RKO (cell line): ENCODE measurements at places on chromosomes 5 and 9.

DNA sequence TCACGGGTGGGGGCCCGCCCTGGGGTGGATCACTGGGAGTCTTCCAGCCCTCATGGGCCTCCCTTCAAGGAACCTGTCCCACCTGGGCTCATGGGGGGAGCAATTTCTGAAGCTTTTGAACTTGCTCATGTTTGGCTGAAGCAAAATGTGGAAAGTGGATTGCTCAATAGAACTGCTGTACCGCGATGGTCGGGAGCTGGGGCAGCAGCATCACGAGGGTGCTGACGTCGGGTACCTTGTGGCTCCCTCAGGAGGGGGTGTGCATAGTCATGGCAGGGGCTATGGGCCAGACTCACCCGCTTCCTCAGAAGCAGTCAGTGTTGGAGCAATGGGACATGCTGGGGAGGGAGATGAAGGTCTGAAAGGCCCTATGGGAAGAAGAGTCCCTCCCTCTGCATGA lies 57.9 kb downstream of the PRRT1B start:
- DNase-seq = no peak

GRCh38 chr5:132489051-132489770 lies 1.4 kb downstream of the IRF1 start:
- DNase-seq = no peak

- DNase-seq = no peak
Measured at GRCh38 chr9:120368799-120369198, 211.2 kb downstream of the CDK5RAP2 start.

DNA sequence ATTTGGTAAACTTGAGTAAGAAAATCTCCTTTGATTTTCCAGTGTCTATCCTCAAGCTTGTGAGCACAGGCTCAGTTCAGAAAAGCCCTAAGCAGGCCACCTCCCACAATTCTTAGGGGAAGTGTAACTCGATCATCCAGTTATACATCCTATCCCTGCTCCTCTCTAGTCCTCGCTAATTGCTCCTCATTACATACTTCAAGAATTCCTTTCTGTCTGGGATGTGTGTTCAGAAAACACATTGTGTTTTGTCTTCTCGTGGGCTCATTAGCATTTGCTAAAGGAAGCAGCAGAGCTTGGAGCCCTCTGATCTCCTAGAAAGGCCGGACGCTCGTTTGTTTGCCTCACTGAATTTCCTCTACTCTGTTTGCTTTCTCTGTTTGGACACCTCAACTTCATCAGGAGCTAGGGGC lies 268.2 kb upstream of the RFX3 start:
- no peak for DNase-seq

DNA sequence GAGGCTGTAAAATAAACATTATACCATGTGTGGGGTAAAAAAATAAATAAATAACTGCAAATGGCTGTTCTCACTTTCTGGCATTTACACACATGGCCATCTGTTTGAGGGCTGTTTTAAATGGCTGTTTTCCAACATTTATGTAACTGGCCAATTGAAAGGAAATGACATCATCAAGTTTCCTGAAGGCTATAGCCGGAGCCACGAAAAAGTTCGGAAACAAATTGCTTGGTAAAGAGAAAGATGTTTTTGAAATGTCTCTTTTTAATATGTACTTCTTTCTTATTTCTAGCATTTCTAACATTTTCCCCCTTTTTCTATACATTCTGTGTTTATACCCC lies 95.4 kb upstream of the DAB2 start:
- DNase-seq = no peak

DNA sequence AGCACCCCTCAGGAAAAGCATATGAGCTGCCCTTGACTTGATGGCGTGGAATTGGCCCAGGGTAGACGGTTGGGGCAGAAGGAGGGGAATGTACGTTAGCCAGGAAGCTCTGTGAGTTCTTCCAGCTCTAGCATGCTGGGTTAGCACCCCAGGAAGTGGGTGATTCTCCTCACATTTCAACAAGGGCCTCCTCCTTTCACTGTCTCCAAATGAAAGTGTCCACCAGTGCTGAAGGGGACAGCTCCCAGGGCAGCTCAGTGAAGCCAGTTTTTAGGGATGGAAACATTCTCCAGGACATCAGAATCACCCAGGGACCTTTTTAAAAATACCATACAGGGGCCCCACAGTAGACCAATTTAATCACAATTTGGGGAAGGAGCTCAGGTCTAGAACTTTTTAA lies 17.2 kb upstream of the AFAP1L1 start:
- DNase-seq = peak; percentile 3

GRCh38 chr5:57335092-57335660 lies 147.4 kb downstream of the ACTBL2 start:
- DNase-seq = no peak

GRCh38 chr9:136157477-136158265 lies 39.0 kb upstream of the TMEM250 start:
- no peak for DNase-seq

- DNase-seq = no peak
Measured at GRCh38 chr5:81167544-81167943, 65.6 kb upstream of the CKMT2 start.

DNA sequence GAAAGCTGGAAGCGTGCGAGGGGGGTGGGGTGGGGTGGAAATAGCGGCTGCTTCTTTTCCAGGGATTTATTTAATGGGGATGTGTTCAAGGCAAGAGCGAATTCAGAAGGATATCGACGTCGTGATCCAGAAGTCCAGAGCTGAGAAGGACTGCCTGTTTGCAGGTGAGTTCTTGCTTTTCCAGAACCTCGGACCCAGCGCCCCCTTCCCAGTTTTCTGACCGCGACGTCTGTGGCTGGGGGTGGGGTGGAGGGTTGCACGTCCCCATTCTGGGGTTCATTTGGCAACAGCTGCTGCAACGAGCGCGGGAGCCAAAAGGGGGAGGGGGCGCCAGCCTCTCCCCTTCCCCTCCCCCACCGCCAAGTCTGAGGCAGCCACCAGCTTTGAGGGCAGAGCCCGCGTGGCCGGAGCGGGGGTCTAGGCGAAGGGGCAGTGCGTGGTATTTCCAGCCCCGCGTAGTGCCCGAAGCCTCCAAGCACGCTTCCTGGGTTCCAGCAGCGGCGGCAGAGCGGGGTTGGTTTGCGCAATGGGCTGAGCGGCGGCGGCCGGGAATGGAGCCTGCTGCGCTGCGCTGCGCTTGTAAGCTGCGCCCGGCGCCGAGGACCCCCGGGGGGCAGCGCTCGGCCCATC lies 701 bp downstream of the PARP8 start:
- DNase-seq = peak; percentile 31

- DNase-seq = peak; percentile 62
Measured at GRCh38 chr9:115593587-115594091, 475.7 kb upstream of the TNC start.

DNA sequence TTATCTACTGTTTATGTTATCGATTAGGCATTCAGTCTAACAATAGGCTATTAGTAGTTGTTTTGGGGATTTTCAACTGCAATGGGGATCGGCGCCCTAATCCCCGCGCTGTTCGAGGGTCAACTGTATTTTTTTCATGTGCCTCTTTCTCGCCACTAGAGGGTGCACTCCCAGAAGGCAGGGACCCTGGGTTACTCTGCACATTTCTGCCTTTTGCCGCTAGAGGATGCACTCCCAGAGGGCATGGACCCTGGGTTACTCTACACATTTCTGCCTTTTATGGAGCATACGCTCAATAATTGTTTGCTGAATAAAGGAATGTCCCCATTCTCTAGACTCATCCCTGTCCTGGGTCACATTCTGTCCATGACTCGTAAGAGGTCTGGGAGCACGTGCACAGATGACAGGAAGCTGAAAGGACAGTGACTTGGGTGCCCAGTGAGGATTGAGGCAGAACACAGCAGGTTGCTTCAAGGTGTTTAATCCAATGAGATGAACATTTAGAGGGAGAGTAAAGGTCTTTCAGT lies 27.9 kb upstream of the RECK start:
- peak; percentile 55 for DNase-seq

DNA sequence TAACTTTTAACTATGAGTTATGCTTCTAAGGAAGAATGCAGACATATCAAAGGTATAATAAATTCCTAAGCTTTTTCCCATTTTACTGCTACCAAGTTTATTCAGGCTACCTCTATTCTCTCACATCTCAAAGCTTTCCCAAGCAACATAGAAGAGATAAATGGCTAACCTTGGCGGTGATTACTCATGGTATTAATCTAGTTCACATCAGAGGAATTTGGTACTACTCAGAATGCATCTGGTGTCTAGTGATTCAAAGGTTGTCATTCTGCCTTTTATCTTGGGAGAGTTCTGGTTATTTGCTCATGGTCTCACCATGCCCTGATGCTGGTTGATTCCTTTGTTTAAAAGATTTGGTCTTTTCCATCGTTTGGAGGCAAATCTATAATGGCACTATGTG lies 182.7 kb downstream of the TAF11L14 start:
- DNase-seq = no peak

GRCh38 chr5:7321724-7322123 lies 74.2 kb upstream of the ADCY2 start:
- DNase-seq = peak; percentile 35

DNA sequence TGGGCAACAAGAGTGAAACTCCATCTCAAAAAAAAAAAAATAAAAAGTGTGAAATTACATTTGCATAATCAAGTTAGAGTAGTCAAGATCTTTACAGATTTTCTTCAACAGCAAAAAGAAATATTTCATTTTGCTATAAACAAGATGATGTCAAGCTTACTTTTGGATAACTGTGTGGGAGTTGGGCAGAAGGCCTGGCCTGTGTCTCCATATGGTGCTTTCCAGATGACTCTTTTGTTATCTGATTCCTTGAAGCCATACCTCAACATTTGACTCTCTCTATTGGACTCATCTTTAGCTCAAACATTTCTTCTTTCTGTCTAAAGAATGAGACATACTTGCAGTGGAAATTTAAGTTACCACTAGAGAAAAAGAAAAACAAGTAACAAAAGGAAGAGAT lies 246.8 kb downstream of the MSX2 start:
- DNase-seq = no peak

- DNase-seq = peak; percentile 37
Measured at GRCh38 chr5:150723845-150724244, 23.0 kb upstream of the RBM22 start.
